Non-pigmented ciliary epithelial cell (primary cell): ENCODE measurements at places on chromosomes 5 and 9.

- DNase-seq, result peak; percentile 11
Measured at GRCh38 chr9:1458503-1458902, 408.3 kb downstream of the DMRT2 start.

GRCh38 chr9:840343-840742 is 1.2 kb upstream of the DMRT1 start:
- no peak for DNase-seq

DNA sequence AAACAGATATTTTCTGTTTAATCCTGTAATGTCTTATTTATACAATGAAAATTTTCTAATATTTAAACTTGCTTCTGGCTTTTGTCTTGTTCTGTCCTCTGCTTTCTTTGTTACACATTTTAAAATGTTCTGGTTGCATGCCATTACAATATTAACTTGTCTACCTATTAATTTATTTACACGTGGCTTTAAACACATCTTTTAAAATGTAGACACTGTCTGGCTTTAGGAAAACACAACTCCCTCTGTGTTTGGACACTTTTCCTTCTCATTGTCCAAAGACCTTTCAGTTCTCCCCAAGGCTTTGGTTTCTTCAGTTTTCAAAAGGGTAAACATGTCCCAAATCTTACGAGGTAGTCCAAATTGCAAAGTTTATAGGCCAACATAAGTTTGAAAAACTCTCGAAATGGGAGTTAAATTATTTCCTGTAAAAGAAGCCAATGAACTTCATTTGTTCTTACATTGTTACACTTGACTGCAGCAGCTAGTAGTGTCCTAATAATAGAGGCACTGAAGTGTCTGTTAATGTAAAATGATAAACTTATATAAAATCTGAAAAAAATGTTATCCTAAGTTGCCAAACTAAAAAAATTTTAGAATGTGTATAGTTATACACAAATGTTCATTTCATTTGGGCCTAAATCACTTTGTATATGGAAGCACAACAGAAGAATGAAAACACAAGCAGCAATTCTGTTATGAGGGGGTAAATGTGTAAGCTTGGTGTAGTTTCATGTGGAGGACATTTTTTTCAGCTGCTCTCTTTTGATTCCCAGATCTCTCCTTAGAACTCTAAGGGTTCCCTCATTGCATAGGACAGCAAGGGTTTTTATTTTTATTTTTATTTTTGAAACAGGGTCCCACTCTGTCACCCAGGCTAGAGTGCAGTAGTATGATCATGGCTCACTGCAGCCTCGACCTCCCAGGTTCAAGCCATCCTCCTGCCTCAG is 53.8 kb downstream of the ALDH1A1 start:
- no peak for DNase-seq

DNA sequence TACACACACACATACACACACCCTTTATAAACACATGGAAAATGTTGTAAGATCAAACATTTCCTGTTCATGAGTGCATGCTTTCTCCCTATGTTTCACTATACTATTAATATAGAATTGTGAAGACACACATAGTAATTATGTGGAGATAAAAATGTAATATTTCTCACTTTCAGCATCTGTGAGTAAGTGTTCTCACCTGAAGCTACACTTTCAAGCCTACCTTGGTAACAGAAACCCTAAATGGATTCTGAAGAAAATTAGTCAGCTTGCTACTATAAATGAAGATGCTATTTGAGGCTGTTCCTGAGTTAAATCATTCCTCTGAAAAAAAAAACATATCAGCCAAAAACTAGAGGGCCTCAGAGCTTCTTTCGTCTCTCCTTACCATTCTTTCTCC is 81.1 kb upstream of the GNA14 start:
- no peak for DNase-seq

- no peak for DNase-seq
Measured at GRCh38 chr5:57456531-57457135, 26.0 kb downstream of the ACTBL2 start.

GRCh38 chr5:2861605-2862004 is 110.1 kb upstream of the IRX2 start:
- DNase-seq, result no peak

GRCh38 chr9:87083986-87084385 is 136.7 kb upstream of the GAS1 start:
- no peak for DNase-seq

GRCh38 chr5:135245521-135246499 is 153.2 kb downstream of the MACROH2A1 start:
- no peak for DNase-seq

- no peak for DNase-seq
Measured at GRCh38 chr5:87129046-87129445, 138.6 kb upstream of the RASA1 start.

DNA sequence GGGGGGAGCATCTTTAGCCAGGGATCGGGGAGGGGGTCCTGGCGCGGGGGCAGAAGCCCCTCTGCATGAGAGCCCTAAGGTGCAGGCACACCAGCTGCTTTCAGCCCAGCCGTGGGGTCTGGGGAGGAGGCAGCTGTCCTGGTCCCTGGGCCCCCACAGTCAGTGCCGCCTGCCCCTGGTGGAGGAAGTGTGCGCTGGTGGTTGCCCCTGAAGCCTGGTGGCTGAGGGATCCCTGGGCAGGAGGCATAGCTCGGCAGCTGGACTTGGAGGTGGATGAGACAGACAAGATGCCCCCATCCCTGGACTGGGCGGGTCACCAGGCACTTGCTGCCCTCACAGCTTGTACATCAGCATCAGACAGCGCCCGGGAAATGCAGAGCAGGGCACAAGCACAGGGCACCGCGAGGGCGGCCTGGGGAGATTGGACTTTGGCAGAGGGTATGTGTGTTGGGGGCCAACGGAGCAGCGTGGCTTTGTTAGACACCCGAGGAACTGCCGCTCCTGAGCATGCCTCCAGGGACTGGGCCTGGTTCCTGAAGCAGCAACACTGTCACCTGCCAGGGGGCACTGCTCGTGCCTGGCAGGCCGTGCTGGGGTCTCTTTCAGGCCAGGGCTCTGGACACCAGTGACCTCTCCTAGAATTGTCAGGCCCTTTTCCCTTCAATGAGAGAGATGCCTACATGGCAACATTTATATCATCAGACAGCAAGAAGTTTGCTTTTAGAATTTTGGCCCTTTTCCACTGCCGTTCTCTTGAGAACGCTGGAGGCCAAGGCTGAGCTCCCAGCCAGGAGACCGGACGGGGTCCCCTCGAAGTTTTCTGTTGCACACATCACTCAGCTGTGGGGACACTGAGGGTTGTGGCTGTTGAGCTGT is 41.9 kb upstream of the CTSL start:
- DNase-seq, result no peak

DNA sequence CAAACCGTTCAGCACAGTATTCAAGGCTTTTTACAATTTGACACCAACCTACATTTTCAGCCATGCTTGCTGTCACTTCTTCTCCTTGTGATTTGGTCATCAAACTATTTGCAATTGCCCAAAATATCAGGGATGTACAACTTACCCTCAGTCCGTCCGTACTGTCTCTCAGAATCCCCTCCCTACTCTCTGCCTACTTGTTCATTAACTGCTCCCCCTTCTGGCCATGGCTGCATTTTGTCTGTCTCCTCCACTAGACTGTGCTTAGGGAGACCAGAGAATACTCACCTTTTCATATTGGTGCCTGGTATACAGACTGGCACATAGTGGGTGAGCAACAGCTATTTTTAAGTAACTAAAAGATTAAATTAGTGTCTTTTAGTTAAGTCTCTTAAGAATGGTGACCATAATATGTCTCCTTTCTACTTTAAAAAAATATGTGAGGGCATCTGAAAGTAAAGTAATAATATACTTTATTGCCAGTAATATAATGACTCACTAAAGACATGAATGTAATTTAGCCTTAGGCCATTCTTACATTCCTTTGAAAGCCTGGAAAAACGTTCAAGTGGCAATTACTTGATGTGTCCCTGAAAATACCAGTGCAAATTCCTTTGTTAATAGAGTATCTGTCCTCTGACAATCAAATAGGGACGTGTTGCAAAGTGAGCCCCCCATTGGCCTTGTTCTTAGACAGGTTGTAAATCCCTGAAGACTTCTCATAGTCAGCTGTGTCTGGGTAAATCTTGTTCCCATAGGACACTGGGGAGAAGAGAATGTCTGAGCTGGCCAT is 27.8 kb downstream of the PRLR start:
- peak; percentile 6 for DNase-seq

DNA sequence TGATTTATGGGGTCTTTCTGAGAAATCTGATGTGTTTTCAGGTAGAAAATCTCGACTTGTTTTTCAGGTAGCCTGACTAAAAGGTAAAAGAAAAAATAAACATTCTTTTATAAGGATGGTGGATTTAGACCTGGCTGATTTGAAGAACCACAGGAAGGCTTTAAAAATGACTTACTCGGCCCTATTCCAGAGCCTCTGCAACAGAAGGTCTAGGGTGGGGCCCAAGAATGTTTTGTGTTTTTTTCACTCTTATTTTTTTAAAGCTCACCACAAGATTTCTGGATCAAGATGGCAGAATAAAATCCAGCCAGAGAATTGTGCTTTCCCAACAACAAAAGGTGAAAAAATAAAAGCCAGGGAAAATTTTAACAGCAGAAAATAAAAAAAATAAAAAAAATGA is 59.1 kb downstream of the FNBP1 start:
- no peak for DNase-seq

DNA sequence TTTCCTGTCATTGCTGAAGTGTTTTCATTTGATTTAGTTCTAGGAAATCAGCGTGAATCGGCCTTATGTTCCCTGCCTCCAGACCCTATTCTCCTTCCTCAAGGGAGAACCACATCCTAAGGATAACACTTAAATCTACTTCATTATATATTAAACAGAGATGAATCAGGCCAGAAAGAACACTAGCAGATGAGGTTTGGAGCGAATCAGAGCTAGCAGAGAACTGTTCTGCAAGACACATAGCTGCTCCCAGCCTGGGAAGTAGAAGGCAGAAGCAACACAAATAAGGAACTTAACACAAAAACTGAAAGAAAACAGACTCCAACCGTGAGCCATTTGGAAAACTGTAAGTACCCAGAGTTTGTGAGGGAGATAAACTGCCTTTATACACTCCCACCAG is 718.2 kb downstream of the SEMA5A start:
- no peak for DNase-seq

- no peak for DNase-seq
Measured at GRCh38 chr9:16133556-16134227, 580.8 kb downstream of the CCDC171 start.

DNA sequence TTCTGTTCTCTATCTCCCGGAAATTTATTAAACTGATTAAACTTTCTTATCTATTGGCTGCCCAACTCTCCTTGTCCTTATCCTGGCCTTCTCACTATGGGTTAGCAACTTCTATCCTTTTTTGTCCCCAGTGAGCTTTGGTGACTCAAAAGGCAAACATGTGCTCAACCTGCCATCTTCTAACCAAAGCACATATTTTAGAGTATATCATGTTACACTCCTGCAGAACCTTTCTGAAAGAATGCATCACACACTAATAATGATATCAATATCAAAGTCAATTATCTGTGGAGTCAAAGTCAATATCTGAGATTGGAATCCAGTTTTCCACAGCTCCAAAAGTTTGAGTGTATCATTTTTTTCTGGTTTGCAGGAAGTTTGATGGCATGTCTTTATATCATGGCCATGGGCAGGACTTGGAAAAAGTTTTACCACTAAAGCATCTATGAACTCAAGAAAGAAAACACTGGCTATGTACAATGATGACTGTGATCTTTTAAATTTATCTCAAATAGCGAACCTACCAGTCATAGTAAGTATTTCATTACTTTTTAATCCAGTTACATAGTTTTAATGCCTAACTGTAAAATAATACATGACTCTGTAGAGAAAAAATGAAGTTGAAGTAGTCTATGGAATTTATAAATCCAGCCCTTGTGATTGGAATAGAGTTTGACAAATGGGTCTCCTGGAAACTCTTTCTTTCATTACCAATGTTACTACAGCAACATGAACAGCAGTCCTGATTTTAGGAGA is 166.8 kb downstream of the DROSHA start:
- no peak for DNase-seq

DNA sequence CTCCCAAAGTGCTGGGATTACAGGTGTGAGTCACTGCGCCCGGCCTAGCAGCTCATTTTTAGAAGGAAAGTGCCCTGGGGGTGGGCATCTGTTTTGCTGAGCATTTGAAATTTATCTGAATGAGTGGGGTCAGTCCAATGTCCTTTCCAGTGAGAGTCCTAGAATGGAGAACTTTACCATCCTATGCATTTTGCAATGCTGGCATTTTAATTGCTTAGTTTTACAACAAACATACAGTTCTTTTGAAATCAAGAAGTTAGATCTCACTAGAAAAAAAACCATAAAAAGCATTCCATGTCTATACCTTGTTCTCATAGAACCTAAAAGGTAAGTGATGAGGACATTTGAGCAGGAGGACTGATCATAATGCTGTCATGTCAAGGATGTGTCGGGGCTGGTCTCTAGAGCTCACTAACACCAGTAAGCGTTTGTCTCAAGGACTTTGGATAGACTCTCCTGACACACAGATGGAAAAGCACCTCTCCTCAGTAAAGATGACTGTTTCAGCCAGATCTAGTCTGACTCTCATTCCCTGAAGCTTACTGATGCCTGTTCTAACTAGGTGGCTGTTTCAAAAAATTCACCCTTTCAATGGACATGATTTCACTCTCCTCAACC is 83.9 kb downstream of the DCP2 start:
- DNase-seq, result no peak

- peak; percentile 8 for DNase-seq
Measured at GRCh38 chr5:6365142-6365976, 13.0 kb downstream of the MED10 start.

GRCh38 chr5:132763181-132764036 is 13.6 kb downstream of the SEPTIN8 start:
- no peak for DNase-seq

DNA sequence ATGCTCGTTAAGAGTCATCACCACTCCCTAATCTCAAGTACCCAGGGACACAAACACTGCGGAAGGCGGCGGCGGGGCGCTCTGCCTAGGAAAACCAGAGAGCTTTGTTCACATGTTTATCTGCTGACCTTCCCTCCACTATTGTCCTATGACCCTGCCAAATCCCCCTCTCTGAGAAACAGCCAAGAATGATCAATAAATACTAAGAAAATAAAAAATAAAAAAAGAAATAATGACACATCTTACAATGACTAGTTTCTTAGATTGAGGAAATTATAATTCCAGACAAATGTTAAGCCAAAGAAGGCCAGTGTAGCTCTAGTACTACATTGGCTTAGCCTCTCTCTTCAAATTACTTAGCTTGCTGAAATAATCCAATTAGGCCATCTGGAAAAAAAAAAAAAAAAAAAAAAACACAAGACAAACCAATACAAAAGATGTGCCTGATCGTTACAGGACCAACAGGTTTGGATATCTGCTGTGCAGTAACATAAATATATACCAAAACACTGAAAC is 58.0 kb downstream of the ANXA2R start:
- no peak for DNase-seq

GRCh38 chr5:133579766-133580165 is 32.6 kb downstream of the FSTL4 start:
- DNase-seq, result no peak

- DNase-seq, result no peak
Measured at GRCh38 chr9:90219548-90220118, 423.0 kb downstream of the DIRAS2 start.

DNA sequence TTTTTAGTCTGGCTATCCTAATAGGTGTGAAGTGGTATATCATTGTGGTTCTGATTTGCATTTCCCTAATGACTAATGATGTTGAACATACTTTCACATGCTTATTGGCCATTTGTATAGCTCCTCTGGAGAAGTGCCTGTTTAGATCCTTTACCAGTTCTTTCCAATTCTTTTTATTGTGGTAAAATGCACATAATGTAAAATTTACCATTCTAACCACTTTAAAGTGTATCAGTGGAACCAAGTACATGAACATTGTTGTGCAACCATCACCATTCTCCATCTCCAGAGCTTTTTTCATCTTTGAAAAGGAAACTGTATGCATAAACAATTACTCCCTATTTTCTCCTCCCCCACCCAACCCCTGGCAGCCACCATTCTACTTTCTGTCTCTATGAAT is 95.4 kb downstream of the NRG2 start:
- no peak for DNase-seq
